CD14-positive monocyte (primary cell): ENCODE measurements at places on chromosomes 5 and 9. TPM values are rescaled to one million over a fixed set of nuclear protein-coding genes. Genes with fewer than 3 reads are reported as not detected.

DNA sequence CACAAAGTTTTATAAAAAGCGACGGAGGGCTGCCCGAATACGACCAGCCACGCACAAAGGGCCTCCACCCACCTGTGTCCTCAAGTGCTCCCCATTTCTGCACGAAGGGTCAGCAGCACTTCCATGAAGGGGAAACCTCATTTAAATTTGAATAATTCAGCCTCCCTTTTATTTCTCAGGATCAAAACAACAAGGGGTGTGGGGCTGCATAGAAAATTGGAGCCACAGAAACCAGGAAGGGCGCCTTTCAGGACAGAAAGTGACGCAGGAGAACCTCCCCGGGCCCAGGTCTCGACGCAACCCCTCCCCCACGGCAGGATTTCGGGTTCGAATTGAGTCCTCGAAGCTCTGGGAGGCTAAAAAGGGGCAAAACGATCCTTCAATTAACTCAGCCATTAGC, 2.1 kb downstream of the NRARP start:
- DNase-seq = no peak

GRCh38 chr5:135887881-135888614, 7.6 kb downstream of the IL9 start:
- no peak for DNase-seq

DNA sequence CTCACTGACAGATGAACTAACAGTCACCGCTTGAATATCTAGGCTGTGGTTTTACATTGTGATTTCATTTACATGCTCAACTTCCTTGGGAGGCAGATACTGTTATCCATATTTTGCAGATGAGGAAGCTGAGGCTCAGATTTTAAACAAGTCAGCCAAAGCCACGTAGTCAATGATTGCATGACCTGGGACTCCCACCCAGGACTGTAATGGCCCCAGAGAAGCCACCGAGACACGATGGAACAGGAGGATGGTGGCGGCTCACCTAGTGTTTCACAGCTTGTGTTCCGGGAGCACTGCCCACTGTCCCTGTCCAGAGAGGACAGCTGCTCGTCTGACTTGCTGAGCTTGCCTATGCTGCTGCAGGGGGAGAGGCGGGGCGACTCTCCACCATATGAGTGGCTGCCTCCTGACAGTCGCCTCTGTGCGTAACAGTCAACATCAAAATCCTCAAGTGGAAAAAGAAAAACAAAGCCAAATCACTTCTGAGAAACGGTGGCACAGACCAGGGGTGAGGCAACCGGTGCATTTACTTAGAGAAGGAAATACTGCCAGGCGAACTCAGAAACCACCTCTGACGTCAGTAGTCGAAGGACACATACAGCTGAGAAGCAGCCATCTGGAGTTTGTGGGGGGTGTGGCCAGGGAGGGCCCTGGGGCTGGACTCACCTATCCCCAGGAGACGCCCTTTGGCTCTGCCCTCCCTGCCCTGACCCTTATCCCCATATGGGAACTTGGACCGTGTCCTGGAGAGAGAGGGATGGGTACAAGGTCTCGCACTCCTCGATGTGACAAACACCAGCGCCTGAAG, 82.5 kb downstream of the PRRT1B start:
- peak; percentile 91 for DNase-seq

DNA sequence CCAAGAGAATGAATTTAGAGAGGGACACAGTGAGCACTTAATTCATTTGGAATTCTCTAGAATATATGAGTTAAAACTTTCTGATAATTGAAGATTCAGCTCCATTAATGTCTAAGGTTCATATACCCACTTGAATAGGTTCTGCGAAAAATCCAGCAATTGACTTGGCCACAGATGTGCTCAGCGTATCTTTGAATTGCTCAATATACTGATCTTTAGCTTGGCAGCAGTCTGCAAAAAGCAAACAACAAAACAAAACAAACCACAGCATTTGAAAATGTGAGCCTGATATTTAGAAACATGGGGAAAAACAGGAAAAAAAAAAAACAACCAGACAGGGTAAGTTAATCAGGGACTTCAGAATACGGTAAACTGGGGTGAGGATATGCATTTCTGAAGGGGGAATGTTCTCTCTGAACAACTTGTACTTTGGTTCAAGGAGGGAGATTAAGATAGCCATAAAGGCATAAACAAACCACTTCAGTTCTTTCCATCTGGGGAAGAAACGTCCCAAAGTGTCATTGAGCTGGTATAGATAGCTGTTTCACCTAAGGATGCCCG, 21.4 kb downstream of the AGXT2 start:
- DNase-seq = no peak

- DNase-seq = no peak
Measured at GRCh38 chr9:119544492-119544891, 175.3 kb upstream of the BRINP1 start.

DNA sequence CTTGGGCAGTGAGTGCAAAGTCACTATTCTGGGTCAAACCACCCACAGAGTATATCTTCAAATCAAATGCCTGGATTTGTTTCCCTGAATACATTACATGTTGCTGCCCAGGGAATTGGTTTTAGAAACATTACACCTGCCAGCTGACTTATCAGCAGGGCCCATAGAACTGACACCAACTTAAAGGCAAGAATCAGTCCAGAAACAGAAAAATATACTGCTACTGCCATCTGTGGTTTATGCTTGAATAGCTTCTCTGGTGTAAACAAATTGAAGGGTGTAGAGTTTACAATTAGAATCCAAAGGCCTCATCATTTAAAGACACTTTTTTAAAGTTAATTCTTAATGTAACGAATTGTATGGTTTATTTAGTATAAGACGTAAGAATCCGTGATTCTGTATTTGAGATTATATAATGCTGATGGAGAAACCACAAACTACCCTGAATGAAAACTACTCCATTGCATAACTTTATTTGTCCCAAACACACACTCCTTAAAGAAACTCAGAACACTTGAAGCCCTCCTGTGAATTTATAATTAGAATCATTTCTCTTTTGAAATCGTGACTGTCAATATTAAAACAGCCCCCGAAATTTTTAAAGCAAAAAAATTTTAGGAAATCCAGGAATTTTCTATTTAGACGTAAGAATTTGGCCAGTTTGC, 6.2 kb downstream of the NR6A1 start:
- no peak for DNase-seq

- DNase-seq = no peak
Measured at GRCh38 chr9:114098021-114098935, 814 bp downstream of the KIF12 start.

DNA sequence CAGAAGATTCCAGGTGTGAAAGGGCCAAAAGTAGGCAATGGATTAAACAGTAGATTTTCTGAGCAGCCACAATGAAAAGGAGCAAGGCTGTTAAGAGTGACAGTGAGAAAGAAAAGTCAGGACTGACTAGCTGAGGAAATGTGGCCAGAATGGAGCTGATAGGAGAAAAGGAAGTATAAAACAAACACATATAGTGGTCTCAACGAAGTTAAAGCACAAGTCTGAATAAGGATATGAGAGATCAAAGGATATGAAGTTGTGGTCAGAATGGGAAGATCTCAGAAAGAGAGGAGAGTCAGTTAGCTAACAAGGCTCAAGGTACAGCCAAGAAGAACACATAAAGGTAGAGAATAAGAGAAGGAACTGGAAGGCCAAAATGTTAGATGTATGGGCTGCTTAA, 39.9 kb downstream of the FNIP1 start:
- DNase-seq = no peak

DNA sequence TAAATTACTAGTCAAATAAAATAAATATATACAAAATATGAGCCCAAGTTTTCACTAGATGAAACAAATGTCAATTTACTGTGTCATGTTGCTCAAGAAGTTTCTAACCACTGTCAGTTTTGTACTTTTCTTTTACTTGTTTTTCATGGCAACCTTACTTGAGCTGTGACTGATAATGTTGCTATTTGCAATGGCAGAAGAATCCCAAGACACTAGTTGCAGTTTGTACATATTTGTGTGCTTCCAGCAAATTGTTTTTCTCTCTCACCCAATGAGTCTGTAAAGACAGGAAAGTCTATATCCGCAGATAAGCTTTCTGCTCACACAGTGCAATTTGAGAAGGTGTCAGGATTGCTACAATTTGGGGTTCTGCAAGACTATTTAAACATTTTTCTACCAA, 338.6 kb upstream of the PCSK5 start:
- no peak for DNase-seq

DNA sequence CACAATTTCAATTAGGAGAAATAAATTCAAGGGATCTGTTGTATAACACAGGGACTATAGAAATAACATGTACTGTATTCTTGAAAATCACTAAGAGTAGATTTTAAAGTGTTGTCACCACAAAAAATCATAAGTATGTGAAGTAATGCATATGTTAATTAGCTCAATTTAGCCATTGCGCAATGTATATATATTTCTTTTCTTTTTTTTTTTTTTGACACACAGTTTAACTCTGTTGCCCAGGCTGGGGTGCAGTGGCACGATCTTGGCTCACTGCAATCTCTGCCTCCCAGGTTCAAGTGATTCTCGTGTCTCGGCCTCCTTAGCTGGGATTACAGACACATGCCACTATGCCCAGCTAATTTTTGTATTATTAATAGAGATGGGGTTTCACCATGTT, 70.2 kb downstream of the XRCC4 start:
- DNase-seq = no peak

DNA sequence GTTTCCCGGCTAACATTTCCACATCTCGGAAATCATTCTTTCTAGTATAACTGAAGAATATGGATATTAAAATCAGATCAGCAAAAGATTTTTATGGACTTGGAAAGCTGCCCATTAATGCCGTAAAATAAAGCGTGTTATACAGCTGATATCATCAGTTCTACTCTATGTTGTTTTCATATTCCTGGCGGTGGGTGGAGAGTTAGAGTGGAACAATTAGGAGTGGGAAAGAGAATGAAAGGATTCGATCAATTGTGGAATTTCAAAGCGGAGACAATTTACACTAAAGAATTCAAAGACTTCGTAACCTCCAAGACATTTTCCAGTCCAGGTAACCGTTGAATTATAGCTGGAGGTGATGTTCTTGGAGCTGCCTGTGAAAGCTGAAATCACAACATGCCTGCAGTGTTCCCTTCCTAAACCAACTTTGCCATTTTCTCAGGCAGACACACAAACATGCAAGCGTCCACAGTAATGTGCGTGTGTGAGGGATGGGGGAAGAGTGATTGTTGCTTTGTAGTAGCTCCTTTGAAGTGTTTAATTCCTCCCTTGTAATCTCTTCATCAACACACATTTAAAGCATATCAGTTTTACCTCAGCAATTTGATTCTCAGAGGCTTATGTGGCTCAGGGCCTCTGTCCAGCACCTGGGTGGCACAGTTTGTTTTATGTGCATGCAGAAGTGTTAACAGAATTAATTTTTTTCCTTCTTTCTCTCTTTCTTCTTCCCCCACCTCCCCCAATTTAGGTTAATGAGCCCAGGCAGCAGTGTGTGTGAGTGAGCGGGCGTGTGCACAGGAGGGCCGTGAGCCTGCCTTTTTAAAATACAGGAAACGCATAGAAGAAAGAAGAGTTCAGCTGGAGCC, 544.1 kb downstream of the RAB3C start:
- no peak for DNase-seq

DNA sequence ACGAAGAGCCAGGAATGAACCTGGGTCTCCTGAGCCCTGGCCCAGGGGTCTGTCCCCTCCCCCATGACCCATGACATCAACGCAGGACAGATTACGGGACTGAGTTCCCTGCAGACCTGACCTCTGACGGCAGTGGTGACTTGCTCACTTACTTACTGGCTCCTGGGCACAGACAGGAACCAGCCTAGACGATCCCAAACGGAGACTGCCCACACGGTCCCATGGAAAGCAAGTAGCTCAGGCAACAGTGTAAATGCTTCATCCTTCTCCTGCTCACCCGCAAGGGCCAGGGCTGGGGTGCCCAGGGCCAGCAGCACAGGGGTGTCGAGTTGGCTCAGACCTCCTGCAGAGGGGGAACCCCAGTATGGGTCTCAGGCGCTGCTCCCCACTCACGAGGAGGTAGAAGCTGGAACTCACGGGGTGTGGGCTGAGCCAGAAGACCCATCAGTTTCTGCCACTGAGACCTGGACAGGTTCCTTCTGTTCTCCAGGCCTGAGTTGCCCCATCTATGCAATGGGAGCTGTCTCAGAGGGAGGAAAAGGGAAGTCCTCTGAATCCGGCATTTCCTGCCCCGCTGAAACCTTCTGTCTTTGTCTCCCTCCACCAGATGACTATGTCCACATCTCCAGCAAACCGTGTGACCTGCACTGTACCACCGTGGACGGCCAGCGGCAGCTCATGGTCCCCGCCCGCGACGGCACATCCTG, 5.6 kb downstream of the ADAMTSL2 start:
- DNase-seq = peak; percentile 34

DNA sequence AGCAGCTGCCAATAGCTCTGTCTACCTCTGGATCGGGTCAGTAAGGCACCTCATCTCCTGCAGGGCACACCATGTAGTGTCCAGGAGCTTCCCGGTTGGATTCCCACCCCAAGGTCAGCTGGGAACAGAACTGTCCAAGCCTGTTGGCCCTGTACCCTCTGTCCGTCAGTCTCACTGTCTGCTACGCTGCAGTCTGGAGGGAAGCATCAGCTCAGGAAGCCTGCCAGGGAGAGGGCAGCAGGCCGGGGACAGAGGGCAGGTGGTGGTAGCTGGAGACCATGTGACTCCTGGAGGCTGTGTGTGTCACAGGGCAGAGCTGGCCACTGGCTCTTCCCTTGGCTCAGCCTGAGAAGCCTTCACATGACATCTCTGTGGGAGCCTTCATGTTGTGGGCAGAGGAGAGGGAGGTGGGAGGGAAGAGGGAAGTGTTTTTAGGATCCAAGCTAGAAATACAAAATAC, 134.5 kb downstream of the SEC61B start:
- DNase-seq = no peak

- DNase-seq = peak; percentile 39
Measured at GRCh38 chr5:74035521-74035937, 409.5 kb downstream of the ARHGEF28 start.

- no peak for DNase-seq
Measured at GRCh38 chr9:89606624-89607311, 2.0 kb downstream of the GADD45G start.

The SLC23A1 gene
- polyA plus RNA-seq = not detected

The CYLC2 gene
- polyA plus RNA-seq = not detected

The C9orf43 gene
- polyA plus RNA-seq = not detected

The ANKRD34B gene
- polyA plus RNA-seq = 1.3 TPM

The CRB2 gene
- not detected in 2 replicates for polyA plus RNA-seq

The PHYHD1 gene
- polyA plus RNA-seq = not detected

The PDE6A gene
- polyA plus RNA-seq = not detected
